ENCODE measurements at places on chromosomes 6 and 20. TPM values are rescaled to one million over a fixed set of nuclear protein-coding genes. Genes with fewer than 3 reads are reported as not detected.

MAN1A1 gene
- total RNA-seq: 52.2 TPM

CD40 gene
- total RNA-seq: 1.6 TPM

NRSN1 gene
- total RNA-seq: 3.2 TPM

PI3 gene
- not detected for total RNA-seq

TSBP1 gene
- not detected for total RNA-seq

GDAP1L1 gene
- total RNA-seq: 26.0 TPM

CST4 gene
- not detected for total RNA-seq

DEFB132 gene
- total RNA-seq: not detected

DSE gene
- total RNA-seq: 38.4 TPM

DCDC2 gene
- 7.9 TPM for total RNA-seq

GSTA1 gene
- 0.72 TPM for total RNA-seq

POM121L2 gene
- total RNA-seq: not detected

CLVS2 gene
- 30.1 TPM for total RNA-seq

DLL1 gene
- total RNA-seq: 12.9 TPM

TMEM244 gene
- not detected for total RNA-seq

Measured in spinal cord (tissue), 10 donors.